SW480 (cell line): ENCODE measurements at places on chromosomes 1 and 21.

GRCh38 chr1:2124446-2125198 lies 70.0 kb downstream of the FAAP20 start:
- no peak for DNase-seq

GRCh38 chr1:206032380-206033140 lies 8.9 kb upstream of the CTSE start:
- DNase-seq = no peak

DNA sequence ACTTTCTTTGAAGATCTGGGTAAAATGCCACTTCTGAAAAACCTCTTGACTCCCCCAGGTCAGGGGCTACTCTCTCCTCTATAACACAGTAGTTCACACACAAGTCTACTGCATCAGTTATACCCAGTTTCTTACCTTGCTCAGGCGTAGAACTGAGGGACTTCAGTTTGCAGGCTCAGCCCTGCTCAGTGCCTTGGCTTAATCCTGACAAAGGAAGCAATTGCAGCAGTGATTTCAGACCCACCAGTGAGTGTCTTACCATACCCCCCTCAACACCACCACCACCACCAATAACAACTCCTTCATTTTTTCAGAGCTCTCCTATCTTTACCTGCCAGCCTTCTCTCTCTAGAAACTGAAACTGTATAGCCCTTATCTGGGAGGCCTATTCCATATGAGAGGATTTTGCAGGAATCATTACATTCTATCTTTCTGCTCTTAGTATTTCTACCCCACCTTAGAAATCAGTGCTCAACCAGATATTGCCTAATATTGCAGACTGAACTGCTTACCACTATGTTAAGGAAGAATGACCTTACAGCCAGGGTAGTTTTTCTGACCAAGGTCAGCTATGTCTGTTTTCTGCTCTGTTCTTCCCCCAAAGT lies 105.5 kb upstream of the S1PR1 start:
- DNase-seq = no peak

DNA sequence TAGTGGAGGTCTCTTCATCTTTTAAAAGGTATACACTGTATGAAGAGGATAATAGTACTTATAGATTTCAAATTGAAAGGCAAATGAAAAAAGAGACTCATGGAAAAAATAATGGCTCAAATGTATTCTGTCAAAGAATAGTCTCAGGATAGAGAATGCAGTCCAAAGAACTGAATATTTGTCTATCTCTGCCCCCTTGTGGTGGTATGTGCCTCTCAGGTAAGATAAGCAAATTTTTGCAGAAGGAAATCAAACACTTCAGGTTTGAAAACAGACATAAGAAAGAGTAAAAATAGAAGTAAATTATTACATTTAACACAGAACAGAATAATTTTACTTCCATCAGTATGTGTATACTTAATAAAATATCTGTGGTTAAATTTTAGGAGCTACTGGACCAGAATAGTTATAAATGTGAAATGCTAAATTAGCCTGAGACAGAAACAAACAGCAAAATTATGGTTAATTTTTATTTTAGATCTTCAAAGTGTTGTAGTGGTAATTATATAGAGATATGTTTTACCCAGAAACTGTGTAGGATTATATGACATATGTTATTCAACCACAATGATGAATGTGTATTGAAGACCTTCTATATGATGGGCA lies 164.4 kb upstream of the PALMD start:
- DNase-seq = peak; percentile 54

DNA sequence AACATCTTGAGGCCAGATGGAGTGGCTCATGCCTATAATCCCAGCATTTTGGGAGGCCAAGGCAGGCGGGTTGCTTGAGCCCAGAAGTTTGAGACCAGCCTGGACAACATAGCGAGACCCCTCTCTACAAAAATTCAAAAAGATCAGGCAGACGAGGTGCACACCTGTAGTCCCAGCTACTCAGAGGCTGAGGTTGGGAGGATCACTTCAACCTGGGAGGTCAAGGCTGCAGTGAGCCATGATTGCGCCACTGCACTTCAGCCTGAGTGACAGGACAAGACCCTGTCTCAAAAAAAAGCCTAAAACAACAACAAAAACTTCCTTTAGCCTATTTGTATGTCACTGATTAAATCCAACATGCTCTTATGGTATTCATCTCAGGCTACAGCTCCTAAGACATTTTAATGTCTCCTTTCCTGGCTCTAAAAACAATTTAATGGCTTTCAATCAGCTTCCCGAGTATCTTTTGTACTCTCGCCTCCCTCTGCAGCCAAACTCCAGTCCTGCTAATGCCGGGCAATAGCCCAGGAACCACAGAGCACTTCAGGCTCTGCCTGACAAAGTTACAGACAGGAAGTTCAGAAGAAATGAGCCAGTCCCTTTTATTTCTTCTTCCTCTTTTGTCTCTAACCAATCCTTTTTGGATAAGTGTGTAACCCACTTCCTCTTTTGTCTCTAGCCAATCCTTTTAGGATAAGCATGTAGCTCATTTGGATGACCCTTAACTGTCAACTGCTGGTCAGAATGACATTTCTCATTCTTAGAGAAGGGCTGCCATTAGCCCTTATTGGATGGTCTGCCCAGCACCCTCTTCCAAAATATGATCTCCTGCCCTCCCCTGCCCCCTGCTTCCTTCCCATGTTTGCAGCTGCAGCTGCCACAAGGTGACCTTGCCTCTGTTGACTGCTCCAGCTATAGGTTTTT lies 6.6 kb upstream of the DOP1B start:
- DNase-seq = no peak

DNA sequence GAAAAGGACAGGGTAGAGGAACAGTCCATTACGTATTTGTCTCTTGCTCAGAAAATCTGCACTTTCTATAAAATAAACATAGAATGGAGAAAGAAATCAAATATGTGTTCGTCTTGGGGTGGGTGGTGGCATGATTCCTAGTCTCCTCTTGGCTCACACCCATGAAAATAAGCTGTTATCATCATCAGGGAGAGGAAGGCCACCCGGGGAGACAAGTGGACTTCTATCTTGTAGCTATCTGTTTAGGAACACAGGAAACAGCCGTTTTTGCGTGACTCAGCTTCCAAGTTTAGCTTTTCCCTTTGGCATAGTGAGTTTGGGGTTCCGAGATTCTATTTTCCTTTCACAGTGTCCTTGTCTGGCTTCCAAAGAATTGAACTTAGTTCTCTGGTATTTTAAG lies 622.3 kb downstream of the PTPRU start:
- DNase-seq = no peak

DNA sequence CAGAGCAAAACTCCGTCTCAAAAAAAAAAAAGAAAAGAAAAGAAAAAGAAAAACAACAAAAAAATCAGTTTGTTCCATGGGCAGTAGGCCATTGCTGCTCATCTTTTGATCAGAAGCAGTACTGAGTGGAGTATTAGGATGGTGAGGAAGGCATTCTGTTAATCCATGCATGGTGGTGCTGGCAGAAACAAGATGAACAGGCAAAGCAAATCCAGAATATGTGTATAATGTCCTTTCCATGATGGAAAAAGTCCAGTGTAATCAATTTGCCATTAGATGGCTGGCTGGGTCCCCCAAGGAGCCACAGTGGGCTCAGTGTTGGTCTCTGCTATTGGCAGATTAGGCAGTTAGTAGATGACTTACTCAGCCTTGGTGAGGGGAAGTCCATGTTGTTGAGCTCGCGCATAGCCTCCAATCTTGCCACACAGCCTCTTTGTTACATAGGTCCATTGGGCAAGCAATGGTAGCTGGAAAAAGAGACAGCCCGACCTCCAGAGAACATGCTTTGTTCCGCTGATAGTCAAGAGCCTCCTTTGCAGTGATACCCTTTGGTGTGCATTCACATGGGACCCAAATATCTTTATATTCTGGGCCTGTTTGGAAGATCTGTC lies 23.3 kb downstream of the H3-3A start:
- DNase-seq = no peak
